Psoas muscle (tissue), 8 donors: ENCODE measurements at places on chromosomes 6 and 20.

- no peak for DNase-seq
Measured at GRCh38 chr6:827431-827830, 134.5 kb upstream of the EXOC2 start.

DNA sequence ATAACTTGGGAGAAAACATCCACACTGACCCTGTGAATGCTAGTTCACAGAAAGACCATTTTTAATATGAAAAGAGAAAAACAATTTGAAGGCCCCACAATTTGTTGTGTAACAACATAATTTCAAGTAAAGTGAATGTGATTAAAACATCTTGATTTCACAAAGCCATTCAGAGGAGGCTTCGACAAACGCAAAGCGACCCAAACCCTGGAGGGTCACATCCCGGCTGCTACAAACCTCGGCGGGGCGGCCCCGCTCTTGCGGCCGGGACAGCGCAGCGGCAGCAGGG, 14.0 kb downstream of the FOXC1 start:
- DNase-seq = no peak

DNA sequence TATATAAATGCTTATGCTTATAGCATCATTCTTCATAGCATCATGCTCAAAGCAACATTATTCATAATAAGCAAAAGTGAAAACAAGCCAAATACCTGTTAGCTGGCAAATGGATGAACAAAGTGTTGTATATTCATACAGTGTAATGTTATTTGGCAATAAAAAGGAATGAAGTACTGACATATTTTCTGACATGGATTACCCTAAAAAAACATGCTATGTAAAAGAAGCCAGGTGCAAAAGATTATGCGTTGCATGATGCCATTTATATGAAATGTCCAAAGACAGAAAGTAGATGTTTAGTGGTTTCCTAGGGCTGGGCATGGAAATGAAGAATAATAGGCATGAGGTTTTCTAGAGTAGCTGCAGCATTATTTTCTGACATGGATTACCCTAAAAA, 77.1 kb downstream of the GFRA4 start:
- DNase-seq = no peak

- no peak for DNase-seq
Measured at GRCh38 chr6:83978324-83978734, 55.2 kb upstream of the MRAP2 start.

DNA sequence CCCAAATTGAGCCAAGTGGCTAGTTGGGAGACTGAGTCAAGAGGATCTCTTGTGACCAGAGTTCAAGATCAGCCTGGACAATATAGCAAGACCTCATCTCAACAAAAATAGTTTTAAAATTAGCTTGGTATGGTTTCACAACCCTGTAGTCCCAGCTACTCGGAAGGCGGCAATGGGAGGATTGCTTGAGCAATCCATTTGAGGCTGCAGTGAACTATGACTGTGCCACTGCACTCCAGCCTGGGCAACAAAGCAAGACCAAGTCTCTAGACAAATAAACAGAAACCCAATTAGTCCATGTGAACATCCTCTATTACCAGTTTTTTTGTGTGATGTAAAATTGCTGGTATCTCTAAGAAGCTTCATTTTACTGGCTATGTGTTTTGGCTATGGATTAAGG, 106.2 kb downstream of the TULP4 start:
- no peak for DNase-seq

GRCh38 chr6:148925701-148926100, 178.9 kb downstream of the UST start:
- no peak for DNase-seq

DNA sequence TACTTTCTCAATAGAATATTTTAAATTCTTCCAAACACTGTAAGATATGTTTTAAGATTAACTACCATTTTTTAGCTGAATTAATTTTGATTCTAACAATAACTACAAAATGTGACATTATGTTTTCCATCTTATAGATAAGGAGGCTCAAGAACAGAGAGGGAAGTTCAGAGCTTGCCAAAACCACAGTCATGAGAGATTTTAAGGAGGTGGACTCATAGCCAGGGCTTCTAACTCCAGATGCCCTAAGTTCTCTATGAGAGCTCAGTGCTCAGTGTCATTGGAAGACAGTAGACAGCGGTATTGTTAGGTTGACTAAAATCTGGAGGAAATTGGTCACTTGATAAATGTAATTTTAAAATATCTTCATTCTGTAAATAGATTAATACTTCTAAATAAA, 144.2 kb downstream of the PACRG start:
- DNase-seq = no peak

DNA sequence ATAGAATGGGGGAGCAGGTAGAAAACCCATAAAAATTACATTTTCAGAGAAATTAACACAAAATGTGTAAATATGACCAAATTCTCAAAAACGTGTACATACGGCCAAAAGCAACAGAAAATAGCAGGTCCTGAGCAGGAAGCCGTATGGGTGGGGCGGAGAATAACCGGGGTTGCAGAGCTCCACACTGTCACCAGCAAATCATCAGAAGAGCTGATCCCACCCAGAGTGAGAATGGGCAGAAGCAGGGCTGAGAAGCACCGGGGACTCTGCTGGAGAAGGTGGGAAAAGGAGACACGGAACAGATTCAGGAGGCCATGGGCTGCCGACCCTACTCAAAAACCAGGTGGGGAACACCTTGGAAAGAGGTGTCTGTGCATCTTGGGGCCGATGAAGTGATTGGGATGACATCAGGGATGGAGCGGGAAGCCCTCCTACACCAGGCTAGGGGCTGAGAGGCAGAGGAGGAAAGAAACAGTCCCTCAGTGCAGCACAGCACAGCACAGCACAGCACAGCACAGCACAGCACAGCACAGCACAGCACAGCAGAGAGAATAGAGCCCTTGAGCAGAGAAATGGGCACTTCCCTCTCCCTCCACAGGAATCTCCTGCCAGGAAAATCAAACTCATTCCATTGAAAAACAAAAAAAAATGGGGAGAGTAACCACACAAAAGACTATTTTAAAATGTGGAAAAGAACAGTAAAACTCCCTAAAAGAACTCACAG, 22.3 kb downstream of the STX7 start:
- DNase-seq = no peak

- no peak for DNase-seq
Measured at GRCh38 chr6:153602401-153602800, 436.6 kb upstream of the OPRM1 start.

DNA sequence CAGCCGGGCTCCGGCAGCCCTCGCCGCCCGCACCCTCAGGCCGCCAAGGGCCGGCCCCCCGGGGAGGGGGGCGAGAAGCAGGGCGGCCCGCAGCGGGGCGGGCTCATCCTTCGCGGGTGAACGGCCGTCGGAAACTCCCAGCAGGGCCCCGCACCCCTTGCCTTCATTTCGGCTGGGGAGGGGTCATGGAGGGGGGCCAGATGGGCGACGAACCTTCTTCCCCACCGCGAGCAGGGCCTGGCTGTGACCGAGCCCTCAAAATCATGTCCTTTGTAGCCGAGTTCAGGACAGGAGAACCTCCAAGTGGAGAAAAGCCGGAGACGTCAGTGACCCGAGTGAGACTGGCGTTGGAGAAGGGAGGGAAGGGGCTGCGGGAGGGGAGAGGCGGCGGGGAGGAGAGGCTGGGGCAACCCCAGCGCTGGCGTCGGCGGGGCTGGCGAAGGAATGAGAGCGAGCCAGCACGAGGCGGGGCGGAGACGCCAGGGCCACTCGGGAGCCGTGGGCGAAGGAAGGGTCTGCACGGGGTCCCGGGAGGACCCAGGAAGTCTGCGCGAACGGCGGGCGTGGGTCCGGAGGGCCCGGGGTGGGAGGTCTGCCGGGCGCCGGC, 571 bp upstream of the FOXC1 start:
- DNase-seq = peak; percentile 58

DNA sequence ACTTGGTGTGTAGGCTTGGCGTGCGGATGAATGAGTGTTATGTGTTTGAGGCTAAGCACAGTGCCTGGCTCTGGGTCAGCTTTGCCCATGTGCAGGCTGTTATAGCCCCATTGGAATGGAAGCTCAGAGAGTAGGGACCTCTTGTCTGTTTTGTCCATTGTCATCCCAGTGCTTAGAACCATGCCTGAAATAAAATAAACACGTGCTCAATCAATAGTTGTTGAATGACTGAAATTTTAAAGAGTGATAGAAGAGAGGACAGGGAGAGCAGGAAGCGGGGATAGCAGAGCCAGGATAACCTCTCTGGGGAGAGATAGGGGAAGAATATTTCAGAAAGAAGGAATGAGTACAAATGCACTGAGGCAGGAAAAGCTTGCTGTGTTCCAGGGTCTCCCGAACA, 263.9 kb downstream of the HIVEP2 start:
- no peak for DNase-seq

- no peak for DNase-seq
Measured at GRCh38 chr20:14193443-14193842, 144.0 kb downstream of the FLRT3 start.

DNA sequence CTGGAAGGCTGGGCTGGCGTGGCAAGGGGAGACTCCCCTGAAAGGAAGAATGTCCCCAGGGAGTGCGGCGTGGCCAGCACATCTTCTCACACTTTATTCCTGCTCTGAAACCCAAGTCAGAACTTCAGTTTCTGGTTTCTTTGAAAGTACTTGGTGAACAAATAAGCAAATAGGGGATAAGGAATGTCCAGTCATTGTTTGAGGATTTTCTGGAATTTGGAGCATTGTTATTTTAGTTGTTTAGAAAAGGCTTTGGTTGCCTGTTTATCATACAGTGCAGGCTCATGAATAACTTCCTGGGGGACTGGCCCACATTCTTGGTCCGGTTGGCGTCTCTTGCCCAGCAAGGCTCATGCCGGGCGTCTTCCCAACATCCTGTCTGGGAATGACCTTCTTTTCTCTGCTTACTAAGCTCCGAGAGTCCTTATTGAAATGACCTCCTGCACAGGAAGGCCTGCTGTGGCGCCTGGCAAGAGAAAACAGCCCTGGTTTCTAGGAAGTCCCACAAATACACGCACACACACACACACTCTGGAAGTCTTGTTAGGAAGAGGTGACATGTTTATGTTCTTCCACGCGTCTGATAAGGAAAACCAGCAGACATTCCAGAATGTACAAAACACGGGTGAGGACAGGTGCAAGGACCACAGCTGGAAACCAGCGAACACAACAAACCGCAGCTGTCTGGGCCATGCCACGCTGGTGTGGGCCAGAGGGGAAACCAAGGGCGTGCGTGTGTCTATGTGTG, 71.9 kb downstream of the TMEM170B start:
- DNase-seq = no peak

DNA sequence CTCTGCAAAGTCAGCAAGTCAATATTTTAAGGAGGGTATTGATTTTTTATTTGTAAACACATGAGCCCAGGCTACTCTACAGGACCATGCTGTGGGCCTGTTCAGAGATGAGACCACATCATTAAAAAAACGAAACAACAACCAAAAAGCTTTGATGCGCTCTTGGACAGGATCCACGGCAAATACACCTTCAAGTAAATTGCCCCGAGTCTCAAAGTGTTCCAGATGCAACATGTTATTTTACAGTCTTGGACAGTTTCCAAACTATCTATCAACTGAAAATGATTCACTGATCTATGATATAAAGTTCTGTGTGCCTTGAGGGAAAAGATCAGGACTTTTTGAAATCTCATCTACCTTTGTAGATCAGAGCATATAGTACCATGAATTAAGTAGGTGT, 25.8 kb upstream of the CARMIL1 start:
- DNase-seq = no peak

- DNase-seq = peak; percentile 41
Measured at GRCh38 chr6:32895006-32895345, 41.0 kb downstream of the PSMB9 start.

GRCh38 chr6:34144581-34145160, 1.2 kb downstream of the GRM4 start:
- no peak for DNase-seq

GRCh38 chr6:89110284-89110683, 7.6 kb downstream of the SRSF12 start:
- no peak for DNase-seq

GRCh38 chr6:109449064-109449794, 6.3 kb downstream of the MICAL1 start:
- no peak for DNase-seq

GRCh38 chr20:16028923-16029322, 544.3 kb downstream of the KIF16B start:
- no peak for DNase-seq

DNA sequence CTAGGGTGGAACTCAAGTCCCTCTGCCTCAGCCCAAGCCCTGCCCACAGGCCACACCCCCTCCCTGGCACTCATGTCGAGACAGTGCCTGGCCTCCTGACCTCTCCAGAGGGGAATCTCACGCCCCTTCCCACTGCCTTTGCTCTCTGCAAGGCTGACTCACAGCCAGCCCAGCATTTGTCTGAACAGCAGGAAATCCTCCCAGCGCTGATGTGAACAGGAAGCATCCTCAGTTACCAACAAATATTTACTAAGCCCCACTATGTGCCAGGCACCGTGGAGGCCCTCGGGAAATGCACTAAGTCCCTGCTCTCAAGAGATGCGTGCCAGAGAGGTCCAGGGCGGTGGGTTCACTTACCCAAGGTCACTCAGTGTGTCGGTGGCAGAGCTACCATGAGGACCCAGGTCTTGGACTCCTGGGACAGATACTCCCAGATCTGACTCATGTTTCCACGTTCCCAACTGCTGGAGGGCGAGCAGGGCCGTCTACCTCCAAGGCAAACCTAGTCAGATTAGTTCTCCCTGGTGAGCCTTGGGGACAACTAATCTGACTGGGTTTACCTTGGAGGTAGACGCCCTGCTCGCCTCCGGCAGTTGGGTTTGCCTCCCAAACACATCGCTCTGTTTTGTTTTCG, 7.8 kb downstream of the ADA start:
- peak; percentile 82 for DNase-seq

GRCh38 chr20:22703843-22704242, 119.5 kb upstream of the FOXA2 start:
- DNase-seq = no peak

DNA sequence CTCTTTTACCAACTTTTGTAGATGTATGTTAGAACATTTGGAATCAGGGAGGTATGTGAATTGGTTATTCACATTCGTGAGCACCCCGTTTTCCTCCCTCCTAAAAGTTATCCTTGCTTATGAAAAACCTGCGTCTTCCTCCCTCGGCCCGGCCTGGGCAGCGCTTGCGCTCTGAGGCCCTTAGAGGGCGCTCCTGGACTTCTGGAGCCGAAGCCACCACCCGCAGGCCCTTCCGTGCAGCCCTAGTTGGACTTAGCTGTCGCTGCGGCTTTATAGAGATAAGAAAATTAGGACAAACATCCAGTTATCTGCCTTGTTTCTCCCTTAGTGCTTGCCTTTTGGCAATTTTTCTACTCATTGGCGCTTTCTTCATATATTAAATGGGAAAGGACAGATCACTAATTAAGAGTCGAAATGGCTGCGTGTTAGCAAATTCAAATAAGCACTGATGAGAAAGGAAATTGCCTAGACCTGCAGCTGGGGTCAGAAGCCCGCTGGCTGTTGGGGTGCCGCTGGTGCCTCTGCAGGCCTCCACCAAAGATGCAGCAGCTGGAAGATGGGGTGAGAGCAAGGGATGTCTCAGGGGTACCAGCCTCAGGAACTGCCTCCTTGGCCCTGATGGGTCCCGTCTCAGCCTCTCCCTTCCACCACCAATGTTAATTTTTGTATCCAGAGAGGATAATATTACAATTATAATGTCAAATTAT, 5.2 kb downstream of the FNDC1 start:
- peak; percentile 80 for DNase-seq

- DNase-seq = no peak
Measured at GRCh38 chr20:63934271-63935068, 21.7 kb downstream of the UCKL1 start.
